Activated T-cell treated with anti-CD3 and anti-CD28 coated beads for 24 hours (primary cell): ENCODE measurements at places on chromosomes 2 and 18.

DNA sequence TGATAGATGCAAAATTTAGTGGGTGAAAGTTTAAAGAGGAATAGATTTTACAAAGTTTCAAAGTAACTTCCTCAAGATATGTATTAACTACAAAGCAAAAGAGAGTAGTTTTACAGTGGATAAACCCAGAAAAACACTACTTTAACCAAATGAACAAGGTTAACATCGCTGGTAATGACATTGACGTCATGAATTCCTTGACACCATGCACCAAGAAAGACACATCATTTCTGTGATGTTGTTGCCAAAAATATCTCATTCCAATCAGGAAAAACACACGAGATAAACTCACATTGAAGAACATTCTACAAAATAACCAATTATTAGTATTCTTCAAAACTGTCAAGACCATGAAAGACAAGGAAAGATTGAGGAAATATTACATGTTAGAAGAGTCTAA is 605.6 kb upstream of the SETBP1 start:
- no peak for DNase-seq

DNA sequence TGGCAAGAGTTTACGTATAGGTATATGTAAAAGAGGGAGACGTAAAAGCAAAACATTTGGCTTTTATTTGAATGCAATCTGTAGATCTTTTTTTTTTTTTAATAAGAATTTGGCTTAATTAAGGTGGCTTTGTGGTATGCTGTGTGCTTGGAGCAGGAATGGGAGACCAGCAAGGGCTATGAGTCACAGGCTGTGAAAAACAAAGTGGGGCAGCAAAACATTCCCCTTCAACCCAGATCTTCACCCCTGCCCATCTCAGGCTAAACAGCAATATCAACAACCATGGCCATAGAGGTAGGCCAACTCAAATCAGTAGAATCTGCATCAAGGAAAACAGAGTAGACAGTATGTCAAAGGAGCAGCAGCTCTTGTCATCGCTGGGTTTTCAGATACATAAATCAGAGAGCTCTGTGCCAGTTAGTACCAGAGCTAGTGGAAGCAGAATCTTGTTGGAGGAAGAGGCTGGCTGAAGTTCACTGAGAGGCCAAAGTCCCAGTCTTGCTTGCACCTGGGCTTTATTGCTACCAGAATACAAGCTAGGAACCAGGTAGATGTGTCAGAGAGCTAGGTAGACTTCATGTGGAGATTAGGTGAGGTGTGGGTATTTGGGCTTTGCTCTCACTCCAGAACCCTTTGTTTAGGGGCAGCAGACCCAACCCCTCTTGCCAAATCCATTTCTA is 191.5 kb upstream of the FANCL start:
- DNase-seq, result no peak

DNA sequence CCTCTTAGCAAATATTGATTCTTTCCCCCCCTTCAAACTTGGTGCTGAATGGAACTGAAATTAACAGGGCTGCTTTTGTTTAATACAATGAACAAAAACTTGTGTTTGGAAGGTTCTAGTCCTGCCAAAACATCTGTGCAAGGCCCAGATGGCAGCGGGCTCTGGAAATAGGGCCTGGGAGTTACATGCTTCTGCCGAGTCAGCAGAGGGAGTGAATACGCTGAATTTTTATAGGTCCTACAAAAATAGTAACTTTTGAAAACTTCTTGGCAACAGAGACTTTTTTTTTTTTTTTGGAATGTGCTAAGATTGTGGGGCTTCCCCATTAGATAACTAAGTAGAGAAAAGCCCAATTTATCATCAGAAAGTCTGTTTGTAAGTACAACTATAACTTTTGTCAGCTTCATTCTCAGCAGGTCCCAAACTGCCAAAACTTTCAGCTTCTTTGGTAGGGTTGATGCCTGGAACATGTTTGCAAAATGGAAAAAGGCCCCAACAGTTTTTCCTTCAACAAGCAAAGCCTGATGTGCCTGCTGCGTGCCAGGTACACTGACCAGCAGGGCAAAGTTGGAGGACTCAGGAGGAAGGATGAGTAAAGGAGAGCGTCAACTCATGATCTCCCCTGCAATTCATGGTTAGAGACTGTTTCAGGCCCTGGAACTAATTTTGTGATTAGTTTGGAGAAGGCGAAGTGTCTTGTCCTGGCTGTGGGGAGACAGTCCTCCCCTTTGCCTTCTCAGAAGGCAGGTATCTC is 45.1 kb upstream of the HDAC4 start:
- no peak for DNase-seq

- no peak for DNase-seq
Measured at GRCh38 chr2:100182494-100183361, 40.3 kb upstream of the AFF3 start.

GRCh38 chr2:132615329-132616085 is 54.5 kb downstream of the LYPD1 start:
- DNase-seq, result no peak

GRCh38 chr2:168217920-168218319 is 29.5 kb downstream of the STK39 start:
- DNase-seq, result no peak

- DNase-seq, result no peak
Measured at GRCh38 chr2:39320162-39320561, 76.4 kb upstream of the CDKL4 start.

DNA sequence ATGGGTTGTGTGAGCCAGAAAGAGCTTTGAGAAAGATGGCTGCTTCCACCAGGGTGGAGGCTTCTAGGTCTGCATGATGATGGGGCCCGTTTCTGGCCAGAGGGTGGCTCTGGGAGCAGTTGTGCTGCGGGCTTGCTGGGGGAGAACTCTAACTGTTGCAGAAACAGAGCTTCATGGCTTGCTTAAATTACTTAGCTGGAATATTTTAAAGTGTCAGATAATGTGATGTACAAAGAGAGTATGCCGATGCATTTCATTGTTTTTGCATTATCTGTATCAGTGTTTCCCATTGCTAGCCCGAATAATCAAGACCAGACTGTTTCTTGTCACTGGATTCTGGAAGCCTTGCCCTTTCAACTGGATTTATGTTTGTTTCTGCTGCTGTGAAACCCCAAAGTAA is 6.3 kb upstream of the DRC1 start:
- DNase-seq, result no peak

DNA sequence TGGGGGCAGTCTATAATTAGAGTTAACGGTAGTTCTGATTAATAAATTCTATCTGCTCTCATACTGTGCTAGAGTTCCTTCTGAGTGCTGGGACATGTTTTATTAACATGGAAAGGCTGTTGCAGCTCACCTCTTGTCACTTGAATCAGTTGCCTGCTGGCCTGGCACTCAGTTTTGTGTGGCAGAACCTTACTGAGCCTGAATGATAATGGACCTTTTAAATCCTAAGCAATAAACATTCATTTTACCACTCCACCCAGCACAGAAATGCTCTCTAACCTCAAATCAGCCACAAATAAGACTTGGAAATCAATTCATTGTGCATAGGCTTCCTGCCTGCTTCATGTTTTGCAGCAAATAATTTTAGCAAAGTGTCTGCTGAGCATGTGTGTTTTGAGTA is 115.0 kb upstream of the RBMS1 start:
- DNase-seq, result no peak

GRCh38 chr18:35029770-35030169 is 11.4 kb upstream of the MAPRE2 start:
- DNase-seq, result no peak

DNA sequence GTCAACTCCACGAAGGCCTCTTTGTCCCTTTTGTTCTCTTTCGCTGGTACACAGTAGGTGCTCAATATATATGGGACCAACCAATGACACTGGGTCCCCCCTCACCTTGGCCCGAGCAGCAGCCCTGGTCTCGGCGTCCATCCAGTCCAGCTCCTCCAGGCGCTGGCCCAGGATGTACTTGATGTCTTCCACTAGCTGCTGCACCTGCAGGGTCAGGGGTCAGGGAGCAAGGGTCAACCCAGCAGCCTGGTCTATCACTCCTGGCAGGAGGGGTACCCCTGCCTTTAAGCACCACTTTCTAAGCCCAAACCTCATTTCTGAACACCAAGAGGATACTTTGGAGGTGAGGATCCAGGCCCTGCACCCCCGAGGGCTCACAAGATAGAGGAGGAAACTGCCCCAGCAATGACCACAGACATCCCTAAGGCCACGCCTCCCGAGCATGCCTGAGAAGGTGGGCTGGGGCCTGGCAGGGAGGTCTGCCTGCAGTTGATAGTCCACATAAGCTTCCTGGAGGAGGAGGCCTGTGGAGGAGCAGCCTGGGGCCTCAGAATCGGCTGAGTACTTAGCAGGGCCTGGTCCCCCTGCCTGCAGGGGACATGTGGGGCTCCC is 4.2 kb downstream of the ECEL1 start:
- no peak for DNase-seq

- DNase-seq, result no peak
Measured at GRCh38 chr2:47564129-47564528, 161.2 kb downstream of the MSH2 start.

- DNase-seq, result no peak
Measured at GRCh38 chr2:205133544-205133943, 548.8 kb upstream of the NRP2 start.

DNA sequence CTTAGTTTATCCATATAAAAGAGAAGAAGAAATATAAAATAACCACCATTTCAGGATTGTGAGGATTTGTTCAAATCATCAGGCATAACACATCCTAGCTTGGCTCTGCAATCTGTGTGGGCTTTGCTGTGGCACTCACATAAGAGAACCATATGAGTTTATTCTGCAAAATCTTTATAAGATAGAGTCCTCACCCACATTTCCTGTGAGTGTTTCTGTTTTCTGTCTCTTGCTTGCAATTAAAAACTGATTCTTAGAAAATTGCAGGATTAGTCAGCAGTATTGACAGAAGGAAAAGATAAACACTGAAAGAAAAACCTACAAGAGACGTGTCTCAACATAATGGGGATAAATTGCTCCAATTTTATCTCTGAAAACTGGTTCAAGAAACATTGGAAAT is 258.5 kb downstream of the RND3 start:
- DNase-seq, result no peak

DNA sequence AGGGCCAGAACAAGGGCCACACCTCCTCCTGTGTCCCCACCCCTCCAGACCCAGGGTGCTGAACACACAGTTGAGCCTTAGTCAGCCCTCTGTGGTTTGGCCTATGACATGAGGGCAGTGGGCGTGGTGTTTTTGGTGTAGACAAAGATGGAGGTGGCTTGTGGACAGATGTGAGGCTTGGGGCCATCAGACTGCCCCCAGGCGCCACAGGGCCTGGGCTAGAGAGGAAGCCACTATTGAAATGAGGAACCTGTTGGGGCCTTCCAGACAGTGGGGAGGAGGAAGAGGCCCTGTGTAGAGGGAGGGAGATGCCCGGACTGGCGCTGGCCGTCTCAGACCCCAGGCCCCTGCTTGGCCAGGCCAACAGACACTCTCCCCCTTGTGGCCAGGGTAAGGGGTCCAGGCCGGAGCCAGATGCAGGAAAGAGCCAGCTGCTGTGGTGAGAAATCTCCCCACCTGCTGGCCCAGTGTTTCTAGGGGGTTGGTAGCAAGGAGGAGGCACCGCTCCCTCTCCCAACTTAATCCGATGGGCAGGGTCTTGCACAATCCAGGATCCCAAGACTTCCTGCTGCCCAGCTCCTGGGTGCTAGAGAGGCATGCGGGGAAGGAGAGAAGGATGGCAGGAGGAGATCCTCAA is 53.8 kb downstream of the SMAD7 start:
- no peak for DNase-seq

DNA sequence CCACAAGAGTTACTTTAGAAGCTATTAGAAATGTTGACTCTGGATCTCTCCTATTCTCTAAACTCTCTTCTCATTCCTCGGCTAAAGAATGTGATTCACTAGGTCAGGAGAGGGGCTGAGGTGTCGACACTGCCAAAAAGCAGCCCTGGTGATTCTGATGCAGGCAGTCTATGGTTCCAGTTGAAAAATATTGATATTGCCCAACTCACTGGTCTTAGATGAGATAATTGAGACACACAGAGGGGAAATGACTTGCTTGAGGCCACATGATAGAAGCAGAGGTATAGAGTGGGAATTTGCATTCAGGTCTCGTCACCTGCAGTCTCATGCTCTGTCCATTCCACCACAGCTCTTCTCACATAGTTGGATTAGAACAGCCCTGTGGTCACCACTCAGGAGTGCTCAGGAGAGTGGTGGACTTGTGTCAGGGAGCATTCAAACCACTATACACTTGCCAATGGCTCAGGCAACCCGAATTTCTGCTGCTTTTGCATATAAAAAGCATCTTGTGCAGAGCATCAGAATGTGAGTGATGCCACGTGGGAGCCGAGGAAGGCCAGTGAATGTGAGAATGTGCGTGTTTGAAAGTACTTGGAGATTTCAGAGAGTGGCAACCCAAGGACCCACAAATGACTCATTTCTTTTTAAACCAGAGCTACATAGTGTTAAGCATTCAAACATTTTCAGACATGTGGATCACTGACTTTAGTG is 65.1 kb upstream of the CTLA4 start:
- peak; percentile 38 for DNase-seq

- DNase-seq, result no peak
Measured at GRCh38 chr2:240455647-240456446, 20.4 kb downstream of the GPC1 start.

DNA sequence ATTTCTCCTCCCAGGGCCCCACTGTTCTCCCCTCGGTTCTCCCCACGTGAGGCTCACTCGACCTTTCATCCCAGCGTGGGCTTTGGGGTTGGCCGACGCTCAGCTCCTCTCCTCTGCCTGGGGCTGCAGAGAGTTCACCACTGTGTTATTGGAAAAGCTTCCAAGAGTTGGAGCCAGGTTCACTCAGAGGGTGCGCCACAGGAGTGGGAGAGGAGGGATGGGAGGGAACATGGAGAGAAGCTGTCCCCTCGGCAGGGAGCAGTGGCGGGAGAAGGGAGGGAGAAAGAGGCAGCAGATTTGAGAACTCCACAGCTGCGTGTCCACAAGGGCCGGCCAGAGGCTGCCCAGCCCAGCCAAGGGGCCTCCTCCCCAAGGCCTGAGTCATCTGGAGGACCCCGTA is 197.1 kb upstream of the SMAD2 start:
- DNase-seq, result no peak

DNA sequence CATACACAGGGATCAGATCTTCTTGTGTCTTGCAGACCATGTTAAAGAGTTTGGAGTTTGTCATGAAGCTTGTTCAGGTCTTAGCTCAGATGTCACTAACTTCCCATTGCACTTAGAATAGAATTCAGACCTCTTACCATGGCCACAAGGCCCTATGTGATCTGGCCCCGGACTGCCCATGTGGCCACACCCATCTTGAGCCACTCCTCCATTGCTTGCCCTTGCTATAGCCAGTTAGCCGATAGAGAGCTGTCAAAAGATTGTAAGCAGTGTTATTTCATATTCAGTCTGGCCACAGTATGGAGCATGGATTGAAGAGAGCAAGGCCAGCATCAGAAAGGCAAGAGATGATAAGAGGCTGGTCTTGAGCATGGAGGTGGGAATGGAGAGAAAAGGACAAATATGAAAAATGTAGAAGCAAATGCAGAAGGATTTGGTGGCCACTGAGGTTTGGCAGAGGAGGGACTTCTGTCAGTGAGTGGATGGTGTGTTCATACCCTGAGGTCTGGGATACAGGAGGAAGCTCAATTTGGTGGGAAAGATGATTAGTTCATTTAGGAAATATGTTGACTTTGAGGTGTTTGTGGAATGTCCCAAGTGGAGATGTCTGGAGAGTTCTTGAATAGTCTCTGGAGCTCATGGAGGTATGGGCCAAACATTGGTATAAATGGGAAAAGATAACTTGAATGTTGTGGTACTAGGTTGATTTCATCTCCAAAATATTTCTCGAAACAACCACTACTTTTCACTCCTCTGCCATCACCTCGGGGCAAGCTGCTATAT is 10.6 kb downstream of the DGUOK start:
- no peak for DNase-seq

- DNase-seq, result no peak
Measured at GRCh38 chr18:50401295-50401694, 26.4 kb downstream of the SKA1 start.

GRCh38 chr2:171393487-171393886 is 40.3 kb downstream of the METTL8 start:
- no peak for DNase-seq
